ENCODE measurements at places on chromosomes 6 and 20. TPM values are rescaled to one million over a fixed set of nuclear protein-coding genes. Genes with fewer than 3 reads are reported as not detected.

SCUBE3 gene
- 2.3 TPM for total RNA-seq

PLA2G7 gene
- total RNA-seq: 0.10 TPM

HLA-DQB1 gene
- 0.10 TPM for total RNA-seq

SLC22A3 gene
- 0.70 TPM for total RNA-seq

ANGPT4 gene
- not detected for total RNA-seq

CALHM4 gene
- not detected for total RNA-seq

DOP1A gene
- 7.6 TPM for total RNA-seq

APOM gene
- not detected for total RNA-seq

NRSN1 gene
- not detected for total RNA-seq

DHX16 gene
- 28.8 TPM for total RNA-seq

MAP7 gene
- 0.82 TPM for total RNA-seq

SLC17A3 gene
- not detected for total RNA-seq

CCM2L gene
- 12.3 TPM for total RNA-seq

HLA-G gene
- not detected for total RNA-seq

TRIM31 gene
- not detected for total RNA-seq

PAK5 gene
- not detected for total RNA-seq

GABRR1 gene
- not detected for total RNA-seq

DNPH1 gene
- 133 TPM for total RNA-seq

L3MBTL1 gene
- total RNA-seq: 1.9 TPM

ARMH2 gene
- total RNA-seq: not detected

SAMD10 gene
- total RNA-seq: 8.3 TPM

PLCB4 gene
- 5.9 TPM for total RNA-seq

C2 gene
- total RNA-seq: not detected

CAGE1 gene
- not detected for total RNA-seq

MOCS1 gene
- total RNA-seq: 12.1 TPM

FIG4 gene
- 18.9 TPM for total RNA-seq
